ENCODE measurements at places on chromosomes 12 and 14.
A peak's percentile ranks its signal among the peaks of the same experiment; 100 is the strongest.

DNA sequence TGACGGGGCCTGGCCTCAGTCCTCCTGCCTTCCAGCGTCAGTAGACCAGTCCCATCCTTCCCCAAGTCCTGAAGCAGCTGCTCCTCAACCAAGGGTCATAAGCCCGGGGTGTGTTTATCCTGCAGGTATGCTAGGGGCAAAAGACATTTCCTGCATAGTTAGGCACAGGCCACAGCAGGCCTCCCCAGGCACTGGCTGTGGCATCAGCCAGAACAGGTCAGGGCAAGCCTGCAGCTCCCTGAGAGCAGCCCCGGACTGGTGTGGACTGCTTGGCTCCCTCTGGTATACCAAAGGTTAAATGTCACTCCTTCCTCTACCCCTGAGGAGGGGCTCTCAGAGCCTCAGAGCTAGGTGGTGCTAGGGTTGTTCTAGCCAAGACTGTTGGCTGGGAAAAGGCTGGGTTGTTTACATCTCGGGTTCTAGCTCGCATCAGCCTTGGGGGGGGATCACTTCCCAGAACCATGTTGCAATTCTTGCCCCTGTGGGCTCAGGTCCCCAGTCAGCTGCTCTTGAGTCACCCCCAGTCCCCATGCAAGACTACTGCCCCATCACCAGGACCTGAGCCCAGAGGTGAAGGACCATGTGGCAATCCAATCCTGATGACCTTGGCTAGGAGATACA is 2.9 kb downstream of the MMP14 start:
- DNase-seq, result peak; percentile 77

DNA sequence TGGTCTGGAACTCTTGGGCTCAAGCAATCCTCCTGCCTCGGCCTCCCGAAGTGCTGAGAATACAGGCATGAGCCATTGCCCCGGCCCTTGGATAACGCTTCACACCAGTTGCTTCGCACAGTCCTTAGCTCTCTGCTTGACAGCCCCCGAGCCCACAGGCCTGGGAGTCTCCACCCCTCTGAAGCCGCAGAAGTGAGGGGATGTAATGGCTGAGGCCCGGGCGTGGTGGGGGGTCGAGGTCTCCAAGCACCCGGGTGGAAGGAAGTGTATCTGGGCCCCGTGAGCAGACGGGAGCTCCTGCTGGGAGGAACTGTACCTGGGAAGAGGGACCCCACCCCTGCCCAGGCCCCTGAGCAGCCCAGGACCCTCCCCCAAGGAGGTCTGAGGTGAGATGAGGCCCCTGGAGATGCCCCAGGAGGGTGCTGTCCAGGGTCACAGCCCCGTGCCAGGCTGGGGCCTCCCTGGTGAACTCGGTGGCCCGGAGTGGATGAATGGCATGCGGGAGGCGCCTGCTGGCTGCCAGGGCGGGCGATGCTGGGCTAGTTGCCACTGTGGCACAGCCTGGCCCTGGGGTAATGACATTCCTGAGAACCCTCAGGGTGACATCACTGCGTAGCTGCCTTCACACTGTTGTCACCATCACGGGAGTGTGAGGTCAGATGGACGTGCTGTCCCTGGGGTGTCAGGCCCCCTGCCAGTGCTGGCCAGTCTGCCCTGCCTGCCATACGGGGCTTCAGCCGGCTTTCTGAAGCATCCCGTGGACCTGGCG is 48.9 kb downstream of the KIF26A start:
- DNase-seq, result no peak

DNA sequence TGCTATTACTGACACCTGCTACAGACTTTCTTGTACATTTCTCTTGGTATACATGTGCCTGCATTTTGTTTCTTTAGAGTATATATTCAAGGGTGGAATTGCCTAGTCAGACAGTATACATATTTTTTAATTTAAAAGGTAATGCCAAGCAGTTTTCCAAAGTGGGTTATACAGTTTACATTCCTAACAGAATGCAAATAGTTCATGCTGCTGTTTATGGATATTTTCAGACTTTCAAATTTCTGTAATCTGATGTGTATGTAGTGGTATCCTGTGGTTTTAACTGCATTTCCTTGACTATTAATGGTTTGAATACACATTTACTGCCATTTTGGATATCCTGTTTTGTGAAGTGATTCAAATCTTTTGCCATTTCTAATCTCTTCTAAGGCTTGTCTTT is 55.5 kb upstream of the VCPKMT start:
- DNase-seq, result no peak

DNA sequence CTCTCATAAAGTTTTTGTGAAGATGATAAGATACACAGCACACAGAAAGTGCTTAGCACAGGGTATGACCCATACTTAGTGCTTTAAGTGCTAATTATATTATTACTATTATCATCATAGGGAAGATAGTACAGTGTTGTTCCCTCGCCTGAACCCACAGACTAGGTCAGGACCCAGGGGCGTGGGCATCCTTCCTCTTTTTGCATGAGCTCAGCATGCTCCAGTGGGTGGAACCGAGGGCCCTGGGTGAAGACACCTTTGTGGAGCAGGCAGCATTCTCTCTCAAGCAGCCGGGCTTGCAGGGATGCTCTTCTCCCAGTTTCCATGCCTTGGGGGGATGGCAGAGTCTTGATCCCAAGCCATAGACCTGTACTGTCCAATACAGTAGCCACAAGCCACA is 34.8 kb downstream of the CRACR2A start:
- no peak for DNase-seq

DNA sequence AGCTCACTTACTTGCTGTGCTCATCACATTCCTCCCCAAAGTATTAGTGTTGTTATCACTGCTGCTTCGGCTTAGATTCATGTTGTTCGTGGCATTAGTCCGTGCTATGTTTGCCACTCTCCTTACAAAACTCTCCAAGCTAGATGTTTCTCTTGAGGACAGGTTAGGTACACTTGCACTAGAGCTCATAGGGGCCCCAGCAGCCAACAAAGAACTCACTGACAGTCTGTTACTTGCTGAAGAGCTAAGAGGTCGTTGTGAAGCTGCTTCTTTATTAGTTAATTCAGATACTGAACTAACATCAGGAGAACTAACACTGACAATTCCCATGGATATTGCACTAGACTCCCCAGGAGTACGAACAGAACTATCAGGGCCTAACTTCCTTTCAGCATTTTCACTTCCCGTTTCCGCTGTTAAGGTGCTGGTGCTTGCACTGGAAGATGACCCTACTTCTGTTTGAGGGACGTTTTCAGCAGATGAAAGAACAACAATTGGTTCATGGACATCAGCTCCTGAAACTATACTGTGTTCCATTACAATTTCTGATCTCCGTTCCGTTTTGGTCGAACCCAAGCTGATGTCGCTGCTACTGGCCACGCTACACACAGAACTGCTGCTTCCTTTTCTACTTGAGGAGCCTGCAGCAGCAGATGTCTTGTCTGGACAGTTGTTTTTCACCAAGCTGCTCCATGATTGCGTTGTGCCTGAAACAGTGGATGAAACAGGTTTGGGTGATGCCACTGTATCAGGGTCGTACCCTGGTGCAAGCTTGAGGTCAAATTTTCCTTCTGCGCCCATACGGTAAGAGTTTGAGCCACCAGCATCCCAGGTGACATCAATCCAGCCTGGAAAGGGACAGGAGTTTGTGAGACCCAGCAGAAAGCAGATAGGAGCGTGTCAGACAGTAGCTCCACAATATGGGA is 78.7 kb downstream of the HECTD1 start:
- no peak for DNase-seq

- DNase-seq, result peak; percentile 41
These were observed 26.4 kb upstream of the SLC7A8 start for GRCh38 chr14:23209651-23210423.

- DNase-seq, result no peak
These were observed 28.2 kb downstream of the P2RX4 start for GRCh38 chr12:121238086-121238485.

DNA sequence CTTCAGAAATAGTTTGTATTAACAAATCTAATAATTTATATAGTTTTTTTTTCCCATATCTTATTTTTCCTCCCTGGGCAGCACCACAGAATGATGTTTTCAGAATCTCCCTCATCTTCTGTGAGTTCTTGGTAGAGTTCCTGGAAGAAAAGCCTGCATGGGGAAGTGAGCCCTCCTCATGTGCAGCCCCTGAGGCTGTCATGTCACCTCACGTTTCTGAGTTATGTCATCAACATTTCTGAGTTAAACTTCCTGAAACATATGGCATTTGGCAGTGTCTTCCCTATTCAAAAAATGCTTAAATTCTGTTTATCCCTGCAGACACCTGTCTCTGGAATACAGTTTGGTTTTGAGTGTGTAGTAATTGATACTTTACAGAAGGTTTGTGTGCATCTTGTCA is 979.0 kb downstream of the TMEM121 start:
- DNase-seq, result no peak

- peak; percentile 83 for DNase-seq
These were observed 46.0 kb downstream of the ITPR2 start for GRCh38 chr12:26786865-26787514.

GRCh38 chr12:98595243-98595988 is 1.9 kb downstream of the SLC25A3 start:
- peak; percentile 71 for DNase-seq

GRCh38 chr12:108457734-108458361 is 57.2 kb upstream of the FICD start:
- no peak for DNase-seq

DNA sequence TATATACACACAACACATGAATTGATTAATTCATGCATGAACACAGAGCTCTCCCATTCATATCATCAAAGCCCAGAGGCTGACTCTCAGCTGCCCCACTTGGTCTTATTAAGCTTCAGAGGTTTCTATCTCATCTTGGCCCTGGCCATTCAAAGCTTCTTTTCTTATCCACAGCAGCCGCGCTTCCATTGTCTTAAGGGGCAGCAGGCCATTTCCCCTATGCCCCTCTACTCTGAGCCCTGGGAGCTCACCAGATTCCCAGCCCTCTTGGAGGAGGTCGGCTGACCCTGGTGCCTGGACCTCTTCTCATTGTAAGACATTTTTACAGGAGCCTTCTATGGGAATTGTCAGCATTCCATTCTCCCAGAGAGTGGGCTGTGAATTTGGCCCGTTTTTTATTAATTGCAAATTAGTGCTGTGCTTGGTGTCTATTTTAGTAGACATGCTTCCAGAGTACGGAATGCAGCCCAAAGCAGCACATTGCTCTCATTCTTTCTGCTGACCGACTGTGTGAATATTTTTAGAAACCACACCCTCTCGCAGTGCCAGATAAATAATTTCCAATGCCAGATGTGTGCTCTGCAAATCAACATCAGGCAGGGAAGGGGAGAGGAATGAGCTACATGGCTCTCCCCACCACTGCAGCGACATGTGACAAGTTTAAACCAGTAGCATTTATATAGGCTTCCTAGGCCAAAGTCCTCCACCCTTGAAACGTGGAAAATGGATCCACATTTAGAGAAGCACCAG is 58.5 kb downstream of the NUAK1 start:
- peak; percentile 95 for DNase-seq

- DNase-seq, result peak; percentile 6
These were observed 960.3 kb upstream of the TMEM132C start for GRCh38 chr12:127306604-127307215.

DNA sequence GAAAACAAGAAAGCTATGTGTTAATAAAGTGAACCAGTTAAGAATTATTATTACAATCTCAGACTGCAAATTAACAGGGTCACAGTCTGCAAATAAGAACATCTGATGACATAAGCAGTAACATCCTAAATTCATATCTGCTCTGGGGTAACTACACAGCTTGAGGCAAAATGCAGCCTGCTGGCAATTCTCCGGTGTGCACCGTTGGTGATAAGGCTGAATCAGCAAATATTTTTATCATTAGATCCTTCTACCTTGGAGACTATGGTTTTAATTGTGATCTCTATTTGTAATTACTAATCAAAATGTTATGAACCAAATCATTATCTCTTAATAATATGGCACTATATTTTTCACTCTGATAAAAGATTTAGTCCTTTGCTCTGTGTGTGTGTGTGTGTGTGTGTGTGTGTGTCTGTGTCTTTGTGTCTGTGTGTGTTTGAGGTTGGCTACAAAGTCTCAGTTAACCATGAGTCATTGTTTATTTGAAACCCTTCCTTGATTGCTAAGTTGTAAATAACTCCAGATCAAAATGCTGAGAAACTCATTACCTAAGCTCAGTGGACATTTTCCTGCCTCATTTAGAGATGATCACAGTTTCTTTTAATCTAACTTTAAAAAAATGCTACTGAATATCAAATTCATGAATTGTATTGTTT is 442.6 kb downstream of the GXYLT1 start:
- no peak for DNase-seq

- no peak for DNase-seq
These were observed 230.5 kb upstream of the EGLN3 start for GRCh38 chr14:34181338-34181737.

- peak; percentile 6 for DNase-seq
These were observed 50.4 kb downstream of the TBX5 start for GRCh38 chr12:114355389-114356088.

DNA sequence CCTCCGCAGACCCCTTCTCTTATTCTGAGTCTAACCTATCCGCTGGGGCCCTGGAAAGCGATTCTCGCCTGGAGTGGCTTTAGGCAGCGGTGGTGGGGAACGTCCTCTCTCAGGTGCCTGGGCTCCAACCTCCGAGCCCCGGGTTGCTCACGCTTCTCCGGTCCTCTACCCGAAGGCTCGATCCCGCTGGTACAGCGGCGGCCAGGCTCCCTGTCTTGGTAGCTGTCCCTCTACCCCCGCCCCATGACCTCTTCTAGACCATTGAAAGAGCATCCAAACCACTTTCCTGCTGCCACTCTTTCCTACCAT is 505 bp upstream of the HEBP1 start:
- DNase-seq, result no peak

- peak; percentile 97 for DNase-seq
These were observed 58.4 kb upstream of the SAV1 start for GRCh38 chr14:50726372-50727107.

- DNase-seq, result peak; percentile 5
These were observed 69.3 kb upstream of the SCN8A start for GRCh38 chr12:51521554-51522276.

DNA sequence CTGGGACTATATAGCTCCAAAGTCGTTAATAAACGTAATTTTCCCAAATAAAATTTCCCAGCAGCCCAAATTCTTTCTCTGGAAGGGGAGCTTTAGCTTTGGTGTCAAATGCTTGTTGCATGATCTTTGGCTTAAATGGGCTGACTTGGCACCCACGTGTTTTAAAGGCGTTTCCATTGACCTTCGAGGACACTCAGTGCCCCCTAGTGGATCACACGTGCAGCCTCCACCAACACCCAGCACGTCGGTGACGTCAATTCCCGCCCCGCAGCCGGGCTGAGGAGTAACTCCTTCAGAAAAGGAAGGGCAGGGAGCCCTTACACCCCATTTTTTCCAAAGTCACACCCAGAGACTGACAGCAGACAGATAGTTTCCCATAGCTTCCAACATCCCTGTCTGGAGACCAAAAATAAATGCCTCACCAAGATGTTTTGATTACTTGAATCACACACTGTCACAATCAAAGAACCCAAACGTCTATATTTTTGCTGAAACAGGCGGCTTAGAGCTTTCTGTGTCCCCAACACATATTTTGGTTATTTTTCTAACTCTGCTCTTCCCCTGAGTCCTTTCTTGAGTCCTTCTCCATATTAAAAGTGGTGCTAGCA is 707.9 kb downstream of the AACS start:
- DNase-seq, result no peak

GRCh38 chr14:68423686-68424085 is 369.2 kb downstream of the ZFP36L1 start:
- no peak for DNase-seq

Measured in fibroblast of villous mesenchyme (primary cell).